Epithelial cell of alveolus of lung (primary cell): ENCODE measurements at places on chromosomes 13 and 19. TPM values are rescaled to one million over a fixed set of nuclear protein-coding genes. Genes with fewer than 3 reads are reported as not detected.

Gene CGB3
- 1.3 TPM in 1 of 2 replicates, not detected in the other for total RNA-seq

Gene DCT
- 0.32 TPM in 1 of 2 replicates, not detected in the other for total RNA-seq

Gene GRIK5
- total RNA-seq, result 0.39 and 2.6 TPM in 2 replicates

Gene ZNF383
- 2.7 and 8.9 TPM in 2 replicates for total RNA-seq

Gene ZNF850
- total RNA-seq, result 0.72 and 3.0 TPM in 2 replicates

Gene EMP3
- 94.1 and 196 TPM in 2 replicates for total RNA-seq

Gene SPIB
- not detected in 2 replicates for total RNA-seq

Gene ZNF433
- 4.7 and 12.9 TPM in 2 replicates for total RNA-seq

Gene MEDAG
- 13.1 and 13.6 TPM in 2 replicates for total RNA-seq

Gene CCDC61
- 9.8 and 11.8 TPM in 2 replicates for total RNA-seq

Gene C19orf73
- 0.32 and 4.8 TPM in 2 replicates for total RNA-seq

Gene CNFN
- total RNA-seq, result 1.8 TPM in 1 of 2 replicates, not detected in the other

Gene CYP2F1
- not detected in 2 replicates for total RNA-seq

Gene SOX1
- total RNA-seq, result not detected in 2 replicates

Gene TMEM238
- total RNA-seq, result 0.39 TPM in 1 of 2 replicates, not detected in the other

Gene PSG1
- total RNA-seq, result not detected in 2 replicates

Gene PALM3
- 0.39 TPM in 1 of 2 replicates, not detected in the other for total RNA-seq

Gene STAP2
- total RNA-seq, result 3.0 and 7.1 TPM in 2 replicates

Gene CGB5
- total RNA-seq, result 12.3 TPM in 1 of 2 replicates, not detected in the other

Gene ACTL9
- not detected in 2 replicates for total RNA-seq

Gene CFD
- 0.91 and 262 TPM in 2 replicates for total RNA-seq

Gene MBD3L3
- total RNA-seq, result not detected in 2 replicates

Gene TJP3
- 0.26 TPM in 1 of 2 replicates, not detected in the other for total RNA-seq

Gene NALCN
- total RNA-seq, result 0.80 and 4.1 TPM in 2 replicates

Gene C19orf85
- total RNA-seq, result not detected in 2 replicates

Gene SBK2
- total RNA-seq, result 1.8 TPM in 1 of 2 replicates, not detected in the other

Gene CEACAM16
- total RNA-seq, result not detected in 2 replicates

Gene CGB2
- total RNA-seq, result not detected in 2 replicates

Gene FGF22
- total RNA-seq, result not detected in 2 replicates

Gene PLIN4
- total RNA-seq, result under 0.01 and 0.96 TPM in 2 replicates

Gene PRSS57
- total RNA-seq, result 1.9 TPM in 1 of 2 replicates, not detected in the other

Gene CLIP3
- total RNA-seq, result 14.1 and 36.4 TPM in 2 replicates

Gene PALM
- 15.9 and 83.0 TPM in 2 replicates for total RNA-seq

Gene DAND5
- total RNA-seq, result not detected in 2 replicates

Gene ZNF121
- 16.9 and 23.9 TPM in 2 replicates for total RNA-seq

Gene ZNF543
- 5.3 and 8.2 TPM in 2 replicates for total RNA-seq

Gene SLC7A9
- total RNA-seq, result not detected in 2 replicates

Gene MAN2B1
- total RNA-seq, result 44.5 and 81.8 TPM in 2 replicates

Gene KCNC3
- total RNA-seq, result 0.08 and 0.26 TPM in 2 replicates

Gene DIAPH3
- 16.0 and 18.1 TPM in 2 replicates for total RNA-seq

Gene ZNF565
- 1.4 and 3.1 TPM in 2 replicates for total RNA-seq

Gene CD177
- 0.78 TPM in 1 of 2 replicates, not detected in the other for total RNA-seq

Gene ACP5
- 1.9 TPM in 1 of 2 replicates, not detected in the other for total RNA-seq
